ENCODE measurements at places on chromosomes 1 and 21. TPM values are rescaled to one million over a fixed set of nuclear protein-coding genes. Genes with fewer than 3 reads are reported as not detected.

DNA sequence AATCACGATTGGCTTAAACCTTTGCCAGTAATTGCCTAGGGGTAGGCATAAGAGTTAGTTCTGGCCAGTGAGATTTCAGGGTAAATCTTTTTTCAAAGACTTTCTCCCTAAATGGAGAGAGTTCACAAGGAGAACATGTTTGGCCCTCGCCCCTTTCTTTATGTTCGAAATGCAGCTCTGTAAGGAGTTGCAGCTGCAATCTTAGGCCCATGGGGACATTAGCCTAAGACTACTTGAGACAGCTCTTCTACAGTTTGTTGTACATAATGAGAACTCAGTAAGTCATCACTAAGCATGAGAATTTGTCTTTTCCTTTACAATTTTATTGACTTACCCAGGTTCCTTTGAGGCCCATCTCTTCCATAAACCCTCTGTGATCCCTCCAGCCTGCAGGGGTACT is 40.4 kb upstream of the GADD45A start:
- DNase-seq, result no peak

- no peak for DNase-seq
Measured at GRCh38 chr1:50425376-50426107, 2.3 kb upstream of the DMRTA2 start.

The HRNR gene
- not detected for polyA plus RNA-seq

The CD1D gene
- polyA plus RNA-seq, result not detected

The CGN gene
- 0.37 TPM for polyA plus RNA-seq

DNA sequence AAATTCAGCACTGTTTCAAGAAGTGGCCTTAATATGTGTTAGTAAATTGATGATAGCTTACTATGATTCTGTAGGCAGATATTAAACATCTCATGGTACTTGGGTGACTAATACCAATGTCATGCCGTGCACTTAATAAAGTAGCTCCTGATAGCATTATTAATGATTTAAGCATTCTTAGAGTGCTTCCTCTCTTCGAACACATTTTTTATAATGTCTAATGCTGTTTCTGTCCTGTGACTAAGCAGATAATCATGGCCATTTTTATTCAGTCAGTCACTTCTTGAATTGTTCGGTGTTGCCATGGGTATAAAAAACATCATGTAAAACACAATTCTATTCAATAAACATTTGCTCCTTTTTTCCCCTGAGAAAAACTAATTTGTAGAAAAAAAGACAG is 804.6 kb upstream of the ADGRL4 start:
- DNase-seq, result peak; percentile 89

DNA sequence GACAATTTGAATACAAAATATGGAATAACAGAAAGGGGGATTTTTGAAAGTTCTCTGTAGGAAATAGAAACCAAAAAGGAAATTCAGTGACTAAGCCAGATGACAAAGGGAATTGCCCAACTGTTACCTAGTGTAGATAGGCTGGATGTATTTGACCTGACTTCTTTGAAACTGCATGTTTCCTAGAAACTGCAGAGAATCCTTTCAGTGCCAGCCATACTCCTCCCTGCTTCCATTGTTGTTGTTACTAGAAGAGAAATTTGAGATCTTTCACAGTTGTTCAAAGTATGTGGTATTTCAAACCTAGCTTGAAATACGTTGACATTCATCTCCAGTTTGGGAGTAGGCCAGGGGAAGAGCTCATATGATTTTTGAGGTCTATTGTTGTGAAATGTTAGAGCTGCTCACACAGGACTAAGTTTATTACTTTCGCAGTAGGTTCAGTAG is 1.8 kb upstream of the GBP5 start:
- DNase-seq, result no peak

The CAPN8 gene
- not detected for polyA plus RNA-seq

The ARTN gene
- polyA plus RNA-seq, result 0.11 TPM

The INAVA gene
- polyA plus RNA-seq, result not detected

DNA sequence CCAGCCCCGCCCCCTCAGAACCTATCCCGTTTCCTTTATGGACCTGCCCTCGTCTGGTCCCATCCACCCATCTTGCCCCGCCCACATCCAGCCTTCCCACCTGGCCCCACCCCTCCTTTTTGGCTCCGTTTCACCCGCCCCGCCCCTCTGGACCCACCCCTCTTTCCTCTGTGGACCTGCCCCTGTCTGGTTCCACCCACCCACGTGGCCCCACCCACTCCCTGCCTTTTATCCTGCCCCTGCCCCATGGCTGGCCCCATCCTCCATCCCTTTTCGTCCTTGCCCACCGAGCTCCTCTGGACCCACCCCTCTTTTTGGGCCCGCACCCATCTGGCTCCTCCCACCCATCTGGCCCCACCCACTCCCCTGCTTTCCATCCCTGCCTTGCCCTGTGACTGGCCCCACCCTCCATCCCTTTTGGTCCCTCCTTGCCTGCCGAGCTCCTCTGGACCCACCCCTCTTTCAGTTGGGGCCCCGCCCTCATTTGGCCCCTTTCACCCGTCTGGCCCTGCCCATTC is 177.3 kb downstream of the CAMTA1 start:
- peak; percentile 3 for DNase-seq

The A3GALT2 gene
- polyA plus RNA-seq, result 0.11 TPM

DNA sequence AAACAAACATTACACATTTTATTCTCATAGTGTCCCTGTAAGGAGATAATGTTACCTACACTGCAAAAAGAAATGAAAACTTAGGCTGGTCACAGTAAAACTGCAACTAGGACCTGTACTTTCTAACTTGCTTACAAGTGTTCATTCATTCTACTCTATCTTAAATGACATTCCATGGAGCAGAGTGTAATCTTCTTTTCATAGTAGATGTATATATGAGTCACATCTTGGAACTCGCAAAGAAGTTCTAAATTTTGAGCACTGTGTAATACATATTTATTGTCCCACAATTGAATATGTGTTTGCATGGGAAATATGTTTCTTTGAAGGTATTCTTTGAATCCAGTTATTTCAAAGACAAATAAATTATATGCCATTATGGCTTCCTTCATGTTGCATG is 1258.5 kb upstream of the ADGRL2 start:
- no peak for DNase-seq

DNA sequence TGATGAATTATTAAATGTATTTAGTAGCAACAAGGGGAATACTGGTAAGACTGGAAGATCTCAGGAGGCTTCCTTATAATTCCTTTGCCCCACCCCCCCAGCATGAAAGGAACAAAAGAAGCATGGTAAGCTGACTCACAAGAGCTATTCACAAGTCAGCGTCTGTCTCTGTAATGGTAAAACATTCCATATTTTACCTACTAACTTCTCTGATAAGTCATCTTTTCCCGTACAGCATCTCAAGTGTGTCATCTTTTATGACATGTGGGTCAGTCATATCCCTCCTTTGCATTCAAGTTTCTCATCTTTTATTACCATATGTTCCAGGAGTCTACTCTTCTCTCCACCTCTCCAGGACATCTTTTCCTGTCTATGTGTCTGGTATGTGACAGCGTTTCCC is 241.3 kb downstream of the PLA2G4A start:
- DNase-seq, result no peak

DNA sequence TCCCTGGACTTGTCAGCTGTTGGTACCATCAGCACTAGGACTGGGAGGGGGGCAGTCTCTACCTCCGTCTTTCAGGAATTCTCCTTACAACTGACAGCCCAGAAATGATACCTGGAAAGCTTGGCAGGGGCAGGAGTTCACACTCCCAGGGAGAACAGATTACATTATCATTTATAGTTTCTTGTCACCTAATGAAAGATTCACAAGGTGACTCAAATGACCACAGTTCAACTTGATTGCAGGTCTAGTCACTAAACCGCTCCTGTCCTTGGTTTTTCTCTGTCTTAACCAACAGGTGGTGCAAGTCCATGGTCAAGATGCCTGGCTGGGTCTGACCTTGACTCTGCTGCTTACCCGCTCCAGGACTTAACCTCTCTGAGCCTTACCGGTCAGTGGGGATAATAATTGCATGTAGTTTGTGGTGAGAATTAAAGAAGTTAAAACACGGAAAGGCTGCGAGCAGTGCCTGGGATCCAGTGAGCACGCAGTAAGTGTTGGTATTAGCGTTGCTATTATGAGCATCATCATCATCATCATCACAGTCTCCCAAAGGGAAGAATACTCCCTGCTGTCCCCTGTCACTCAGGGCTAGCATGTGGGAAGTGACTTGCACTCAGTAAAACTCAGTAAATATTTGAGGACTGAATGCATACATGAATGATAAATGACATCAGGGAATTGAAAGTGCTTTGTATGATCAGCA is 125.3 kb upstream of the CD34 start:
- no peak for DNase-seq

DNA sequence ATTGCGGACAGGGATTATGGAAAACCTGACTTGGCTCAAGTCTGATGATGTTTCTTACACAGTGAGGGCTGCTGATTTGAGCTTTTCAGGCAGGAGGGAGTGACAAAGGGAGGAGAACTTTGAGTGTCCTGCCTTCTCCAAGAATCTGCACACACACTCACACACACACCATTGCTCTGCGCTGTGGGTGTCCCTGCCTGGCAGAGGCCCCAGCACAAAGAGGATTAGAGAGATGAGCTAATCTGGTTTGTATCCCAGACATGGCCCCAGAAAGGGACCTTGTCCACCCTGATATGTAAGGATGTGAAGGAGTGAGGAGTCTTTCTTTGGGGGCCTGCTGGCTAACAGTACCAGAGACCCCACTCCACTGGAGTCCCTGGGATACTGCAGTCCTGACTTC is 5.9 kb upstream of the WNT2B start:
- no peak for DNase-seq

The OR14K1 gene
- not detected for polyA plus RNA-seq

GRCh38 chr21:46554431-46555224 is 50.3 kb downstream of the S100B start:
- no peak for DNase-seq

The OPRD1 gene
- polyA plus RNA-seq, result not detected

GRCh38 chr1:245180496-245181157 is 25.8 kb downstream of the KIF26B start:
- DNase-seq, result no peak

DNA sequence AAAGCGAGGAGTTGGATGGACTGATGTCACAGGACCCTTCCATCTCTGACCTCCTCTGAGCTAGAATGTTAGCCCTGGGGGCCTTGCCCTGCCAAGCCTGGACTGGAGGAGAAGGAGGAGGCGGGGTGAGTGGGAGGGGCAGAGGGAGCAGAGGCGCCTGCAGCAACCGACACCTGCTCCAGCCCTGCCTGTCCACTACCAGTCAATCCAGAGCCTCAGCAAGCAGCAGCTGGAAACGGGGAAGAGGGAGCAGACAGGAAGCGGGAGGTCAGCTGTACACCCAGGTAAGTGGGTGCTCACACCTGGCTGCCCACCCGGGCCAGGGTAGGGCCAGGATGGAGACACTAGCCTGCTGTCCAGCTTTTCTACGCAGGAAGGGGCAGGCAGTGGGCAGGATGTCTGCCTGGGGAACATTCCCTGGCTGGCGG is at the start of gene IGFN1:
Gene IGFN1, plus strand, starts transcription at position 201 of the 428 bp plus-strand sequence. CDS start 2,470 bp downstream, outside the sequence.
- no peak for DNase-seq

DNA sequence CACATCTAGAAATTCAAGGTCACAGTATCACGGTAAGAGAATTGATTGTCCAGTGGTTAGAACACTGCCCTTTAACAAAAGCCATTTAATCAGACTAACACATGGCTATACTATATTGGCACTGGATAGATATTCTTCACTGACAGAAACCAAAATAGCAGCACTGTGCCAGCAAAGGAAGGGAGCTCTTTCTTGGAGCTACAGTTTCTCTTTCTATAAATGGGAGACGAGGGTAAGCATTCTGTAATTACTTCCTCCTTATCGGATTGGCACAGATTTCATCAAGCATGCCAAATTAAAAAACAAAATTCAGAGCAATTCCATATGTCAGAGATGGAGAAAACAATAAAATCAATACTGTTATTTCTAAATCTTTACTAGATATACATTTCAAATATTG is 115.7 kb upstream of the CACYBP start:
- DNase-seq, result peak; percentile 8

The TDRD5 gene
- not detected for polyA plus RNA-seq

The AGMAT gene
- polyA plus RNA-seq, result 0.39 TPM

The F11R gene
- 124 TPM for polyA plus RNA-seq

The ADAMTS5 gene
- polyA plus RNA-seq, result not detected

GRCh38 chr1:3483801-3484444 is 29.5 kb downstream of the ARHGEF16 start:
- DNase-seq, result peak; percentile 25

The GPR25 gene
- not detected for polyA plus RNA-seq

The DAP3 gene
- polyA plus RNA-seq, result 86.5 TPM

DNA sequence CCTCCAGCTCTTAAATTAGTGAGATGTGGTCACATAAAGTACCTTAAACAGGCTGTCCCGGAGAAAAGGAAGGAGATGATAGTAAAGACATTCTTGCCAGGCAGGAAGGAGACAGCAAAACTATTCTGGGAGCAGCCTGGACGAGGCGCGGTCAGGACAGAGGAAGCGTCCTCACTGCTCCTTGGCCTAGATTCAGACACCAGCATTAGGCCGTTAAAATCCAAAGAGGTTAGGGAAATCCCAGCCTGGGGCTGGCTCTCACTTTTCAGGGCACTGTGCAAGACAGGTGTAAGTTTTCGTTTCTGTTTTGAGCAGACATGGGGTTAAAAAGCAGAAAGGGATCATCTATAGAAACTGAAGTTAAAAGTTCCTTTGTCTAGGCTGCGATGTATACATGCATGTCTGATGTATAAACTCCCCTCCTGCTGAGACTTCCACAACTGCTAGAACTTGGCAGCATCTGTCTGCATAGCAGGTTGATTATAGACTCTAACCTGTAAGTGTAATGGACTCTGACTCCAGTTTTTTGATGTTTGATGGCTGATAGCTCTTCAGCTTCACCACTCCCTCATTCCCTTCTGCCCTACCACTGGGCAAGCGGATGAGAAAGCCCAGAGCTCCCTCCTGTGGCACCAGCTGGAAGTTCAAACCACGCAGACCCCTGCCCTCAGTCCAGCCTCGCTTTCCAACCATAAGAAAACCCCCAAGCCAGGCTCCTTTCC is 21.5 kb downstream of the STPG1 start:
- peak; percentile 75 for DNase-seq

The RCOR3 gene
- polyA plus RNA-seq, result 24.2 TPM

GRCh38 chr1:231990388-231990787 is 363.8 kb downstream of the DISC1 start:
- DNase-seq, result peak; percentile 93

The SPOCD1 gene
- polyA plus RNA-seq, result 40.1 TPM

GRCh38 chr1:88803444-88803843 is 87.9 kb downstream of the GTF2B start:
- no peak for DNase-seq

DNA sequence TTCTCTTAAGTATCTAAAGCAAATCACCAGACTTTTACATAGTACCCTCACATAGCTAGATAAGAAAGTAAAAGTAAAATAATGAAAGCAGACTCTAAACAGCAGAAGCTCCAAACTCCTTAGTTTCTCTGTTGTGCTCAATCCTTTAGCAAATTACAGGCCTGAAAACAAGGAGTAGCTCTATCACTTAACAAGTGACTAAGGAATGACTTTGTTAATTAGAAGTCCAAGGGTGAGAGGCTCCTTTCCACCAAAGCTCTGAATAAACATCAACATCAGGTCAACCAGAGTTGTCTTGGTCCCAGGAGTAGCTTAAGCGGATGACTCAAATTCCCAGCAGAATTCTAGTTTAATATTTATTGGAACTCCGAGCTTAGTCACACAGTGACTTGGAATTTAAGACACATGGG is 5.9 kb downstream of the NRIP1 start:
- peak; percentile 36 for DNase-seq

The LCE3D gene
- not detected for polyA plus RNA-seq

The PITHD1 gene
- 43.1 TPM for polyA plus RNA-seq

- peak; percentile 61 for DNase-seq
Measured at GRCh38 chr1:167401260-167401873, 117.0 kb downstream of the CD247 start.

All from endothelial cell of umbilical vein (primary cell).